ENCODE measurements at places on chromosomes 16 and 17. TPM values are rescaled to one million over a fixed set of nuclear protein-coding genes. Genes with fewer than 3 reads are reported as not detected.

TLE7 gene
- total RNA-seq: not detected

QPRT gene
- total RNA-seq: 0.53 TPM

LPO gene
- not detected for total RNA-seq

ZC3H18 gene
- total RNA-seq: 57.7 TPM

HOXB5 gene
- total RNA-seq: 1.5 TPM

PDE6G gene
- total RNA-seq: 3.1 TPM

MT1M gene
- 0.32 TPM for total RNA-seq

GRAP gene
- total RNA-seq: 0.38 TPM

HS3ST3A1 gene
- total RNA-seq: 0.31 TPM

TNK1 gene
- 1.7 TPM for total RNA-seq

CENPV gene
- 159 TPM for total RNA-seq

TBX2 gene
- 5.5 TPM for total RNA-seq

SPAG5 gene
- total RNA-seq: 80.7 TPM

SOST gene
- not detected for total RNA-seq

PTGES3L gene
- 1.0 TPM for total RNA-seq

BAHCC1 gene
- total RNA-seq: 6.5 TPM

CPNE7 gene
- total RNA-seq: 78.8 TPM

VTN gene
- total RNA-seq: 21.1 TPM

TMIGD1 gene
- not detected for total RNA-seq

USP22 gene
- total RNA-seq: 129 TPM

CCL1 gene
- total RNA-seq: not detected

CD68 gene
- 28.3 TPM for total RNA-seq

OTOP2 gene
- total RNA-seq: 0.08 TPM

CD300LB gene
- 0.03 TPM for total RNA-seq

HIC1 gene
- 2.0 TPM for total RNA-seq

NFE2L1 gene
- 123 TPM for total RNA-seq

ZNF785 gene
- total RNA-seq: not detected

KRTAP3-1 gene
- not detected for total RNA-seq

CMC2 gene
- 123 TPM for total RNA-seq

BCO1 gene
- 0.63 TPM for total RNA-seq

LRRC37A2 gene
- total RNA-seq: 4.5 TPM

AIPL1 gene
- total RNA-seq: not detected

KRT33A gene
- not detected for total RNA-seq

ATP1B2 gene
- 0.17 TPM for total RNA-seq

CACNG5 gene
- total RNA-seq: not detected

SDK2 gene
- 1.8 TPM for total RNA-seq

NOTUM gene
- 0.14 TPM for total RNA-seq

CACNA1G gene
- 3.4 TPM for total RNA-seq

All from A549 treated with Hydrocortisone at 1 μM for 4 hours (cell line).